ENCODE measurements at places on chromosomes 6 and 20.
A peak's percentile ranks its signal among the peaks of the same experiment; 100 is the strongest.

DNA sequence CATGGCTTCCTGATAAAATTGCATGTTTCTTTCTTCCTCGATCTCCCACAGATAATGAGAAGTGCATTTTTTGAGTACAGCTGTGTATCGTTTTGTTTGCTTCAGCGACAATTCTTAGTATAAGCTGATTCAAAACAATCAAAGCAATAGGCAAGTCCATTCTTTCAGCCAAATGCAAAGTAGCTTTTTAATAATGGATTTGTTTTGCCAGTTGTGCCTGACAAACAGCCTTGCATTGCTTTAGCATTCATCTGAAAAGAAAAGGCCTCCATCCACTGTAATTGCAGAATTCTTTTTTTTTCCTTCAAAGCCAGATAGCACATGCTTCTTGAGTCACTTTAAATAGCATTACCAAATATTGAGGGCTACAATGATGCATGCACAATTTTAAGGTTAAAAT, 32.0 kb downstream of the TTLL2 start:
- H3K36me3 ChIP-seq: no peaks in the 10 kb centered on the region
- no peak overlapping the region for H3K27ac ChIP-seq
- ATAC-seq: no peak
- peaks cover 8% of the 10 kb centered on the region for H3K27me3 ChIP-seq
- H3K4me3 ChIP-seq: no peak overlapping the region

GRCh38 chr6:137424251-137424650, 69.9 kb downstream of the OLIG3 start:
- ATAC-seq: no peak
- peaks cover 10% of the 10 kb centered on the region for H3K4me1 ChIP-seq
- H3K4me3 ChIP-seq: no peak overlapping the region
- no peak overlapping the region for H3K27ac ChIP-seq

GRCh38 chr6:156821707-156822106, 44.5 kb downstream of the ARID1B start:
- H3K27me3 ChIP-seq: no peaks in the 10 kb centered on the region
- ATAC-seq: peak; percentile 61
- peak overlapping the region; percentile 17 for H3K4me3 ChIP-seq
- peaks cover 51% of the 10 kb centered on the region for H3K4me1 ChIP-seq

DNA sequence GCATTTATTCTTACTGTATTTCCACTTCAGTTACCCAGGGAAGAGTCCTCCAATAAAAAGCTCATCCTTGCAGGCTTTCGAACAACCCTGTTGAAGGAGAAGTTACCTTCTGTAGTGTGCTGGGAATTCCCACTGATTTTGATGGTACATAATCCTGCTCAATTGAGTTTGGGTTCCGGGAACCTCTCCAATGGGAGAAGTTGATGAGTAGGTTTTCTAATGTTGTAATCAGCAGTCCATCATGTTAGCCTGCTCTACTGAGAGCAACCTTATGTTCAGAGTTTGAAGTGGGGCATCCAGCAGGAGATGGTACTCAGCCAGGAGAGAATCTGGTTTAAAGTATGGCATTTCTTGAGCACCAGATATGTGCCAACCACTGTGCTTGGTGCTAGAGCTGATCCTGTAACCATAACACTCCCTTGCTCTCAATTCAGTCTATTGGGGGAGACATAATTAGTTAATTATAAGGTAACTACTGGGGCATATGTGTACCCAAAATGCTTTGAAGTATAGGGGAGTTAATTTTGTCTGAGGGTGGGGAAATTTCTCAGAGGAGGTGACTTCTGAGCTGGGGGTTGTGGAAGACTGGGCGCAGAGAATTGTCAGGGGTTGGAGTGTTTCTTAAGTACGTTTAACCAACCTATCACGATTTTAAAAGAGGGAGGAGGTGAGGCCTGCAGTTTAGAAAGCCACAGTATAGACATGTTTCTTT, 2.1 kb downstream of the TOP1 start:
- H3K27ac ChIP-seq: peak overlapping the region; percentile 99
- H3K4me1 ChIP-seq: peaks cover 47% of the 10 kb centered on the region
- H3K27me3 ChIP-seq: no peaks in the 10 kb centered on the region

DNA sequence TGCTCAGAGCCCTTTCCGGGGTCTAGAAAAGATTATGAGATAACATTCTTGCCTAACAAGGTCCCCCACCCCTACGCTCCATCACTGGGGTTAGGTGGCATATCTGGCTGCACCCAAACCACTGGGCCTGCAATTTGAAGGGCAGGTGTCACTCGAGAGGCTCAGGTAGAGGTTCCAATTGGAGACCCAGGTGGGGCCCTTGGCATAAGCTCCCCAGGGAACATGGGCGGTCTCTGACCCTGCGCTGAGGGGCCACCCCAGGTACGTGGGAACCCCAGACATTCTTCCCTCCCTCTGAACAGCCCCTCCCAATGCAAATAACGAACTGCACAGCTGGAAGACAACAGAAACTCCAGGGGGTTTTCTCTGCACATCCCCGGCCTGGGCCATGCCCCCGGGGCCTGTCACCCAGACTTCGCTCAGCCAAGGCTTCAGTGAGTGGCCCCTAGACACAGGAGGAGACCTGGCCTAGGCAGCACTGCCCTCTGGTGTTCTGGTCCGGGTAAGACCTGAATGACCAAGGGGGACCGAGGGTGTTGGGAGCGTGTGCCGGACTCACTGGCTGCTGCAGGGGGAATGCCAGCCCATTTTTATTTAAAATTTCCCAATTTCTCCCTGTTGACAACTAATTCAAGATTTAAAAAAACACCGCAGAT, 47.5 kb downstream of the DSTN start:
- H3K4me3 ChIP-seq: no peak overlapping the region
- peak; percentile 65 for ATAC-seq
- H3K36me3 ChIP-seq: peaks cover 18% of the 10 kb centered on the region
- peaks cover 4% of the 10 kb centered on the region for H3K4me1 ChIP-seq
- no peak overlapping the region for H3K27ac ChIP-seq

GRCh38 chr20:1935696-1936366, 40.6 kb downstream of the SIRPA start:
- no peaks in the 10 kb centered on the region for H3K36me3 ChIP-seq
- ATAC-seq: no peak
- no peak overlapping the region for H3K4me3 ChIP-seq
- peaks cover 32% of the 10 kb centered on the region for H3K27me3 ChIP-seq

DNA sequence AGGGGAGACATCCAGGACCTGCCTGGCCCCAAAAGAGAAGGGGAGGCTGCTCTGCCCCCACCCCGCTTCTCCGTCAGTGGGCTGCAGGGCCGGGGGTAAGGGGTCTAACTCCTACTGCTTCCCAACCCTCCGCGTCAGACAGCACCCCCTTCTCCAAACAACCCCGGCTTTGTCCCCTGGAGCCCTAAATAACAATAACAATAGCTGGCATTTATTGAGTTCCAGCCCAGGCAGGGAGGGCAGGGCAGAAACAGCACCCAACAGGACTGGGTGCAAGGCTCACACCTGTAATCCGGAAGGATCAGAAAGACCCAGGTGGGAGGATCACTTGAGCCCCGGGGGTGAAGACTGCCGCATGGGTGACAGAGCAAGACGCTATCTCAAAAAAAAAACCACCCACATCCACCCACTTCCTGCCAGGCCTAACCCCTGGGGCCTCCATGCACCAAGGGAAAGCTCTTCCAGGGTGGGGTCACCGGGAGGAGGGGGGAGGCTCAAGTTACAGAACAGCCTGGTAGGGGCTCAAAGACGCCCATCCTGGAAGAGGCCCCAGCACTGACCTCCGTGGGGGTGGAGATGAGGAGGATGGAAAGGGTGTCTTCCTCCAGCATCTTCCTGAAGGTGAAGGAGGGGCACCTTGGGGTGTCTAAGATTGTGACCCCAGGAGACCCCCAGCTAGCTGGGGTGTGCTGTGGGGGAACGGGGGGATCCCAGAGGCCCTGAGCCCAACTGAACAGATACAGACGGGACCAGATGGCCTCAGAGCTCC, 1.3 kb upstream of the FNDC11 start:
- peak overlapping the region; percentile 56 for H3K4me3 ChIP-seq
- peaks cover 7% of the 10 kb centered on the region for H3K4me1 ChIP-seq
- H3K36me3 ChIP-seq: no peaks in the 10 kb centered on the region

- peaks cover 97% of the 10 kb centered on the region for H3K36me3 ChIP-seq
- H3K4me1 ChIP-seq: no peaks in the 10 kb centered on the region
- H3K27ac ChIP-seq: no peak overlapping the region
- H3K27me3 ChIP-seq: no peaks in the 10 kb centered on the region
Observed at GRCh38 chr20:37235065-37235464, 26.5 kb downstream of the GHRH start.

DNA sequence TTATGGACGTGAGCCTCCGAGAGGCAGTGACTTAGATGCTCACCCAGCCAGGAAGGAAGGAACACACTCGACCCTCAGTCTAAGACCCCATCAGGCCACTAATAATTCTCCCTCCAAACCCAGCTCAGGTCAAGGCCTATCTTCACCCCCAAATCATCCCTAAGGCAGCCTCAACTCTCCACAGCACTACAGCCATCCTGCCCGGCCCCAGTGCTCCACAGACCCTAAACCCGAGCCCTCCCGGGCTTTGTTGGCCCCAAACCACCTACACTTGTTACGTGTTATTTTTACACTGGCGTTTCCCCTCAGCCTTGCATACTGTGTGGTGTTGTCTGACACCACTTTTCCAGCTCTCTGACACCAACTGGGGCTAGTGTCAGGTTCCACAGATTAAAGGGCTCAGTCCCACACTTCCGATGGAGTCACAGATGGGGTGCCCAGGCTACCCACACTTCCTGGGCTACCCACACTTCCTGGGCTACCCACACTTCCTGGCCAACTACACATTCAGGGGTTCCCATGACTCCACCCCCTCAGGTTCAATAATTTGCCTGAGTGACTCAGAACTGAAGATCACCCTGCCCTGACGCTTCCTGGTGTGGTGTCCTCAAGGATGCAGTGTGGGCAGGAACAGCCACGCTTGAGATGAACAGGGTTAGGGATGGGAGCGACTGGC, 25.3 kb downstream of the RBCK1 start:
- H3K4me1 ChIP-seq: peaks cover 19% of the 10 kb centered on the region
- no peaks in the 10 kb centered on the region for H3K27me3 ChIP-seq
- peaks cover 90% of the 10 kb centered on the region for H3K36me3 ChIP-seq
- peak overlapping the region; percentile 91 for H3K27ac ChIP-seq

DNA sequence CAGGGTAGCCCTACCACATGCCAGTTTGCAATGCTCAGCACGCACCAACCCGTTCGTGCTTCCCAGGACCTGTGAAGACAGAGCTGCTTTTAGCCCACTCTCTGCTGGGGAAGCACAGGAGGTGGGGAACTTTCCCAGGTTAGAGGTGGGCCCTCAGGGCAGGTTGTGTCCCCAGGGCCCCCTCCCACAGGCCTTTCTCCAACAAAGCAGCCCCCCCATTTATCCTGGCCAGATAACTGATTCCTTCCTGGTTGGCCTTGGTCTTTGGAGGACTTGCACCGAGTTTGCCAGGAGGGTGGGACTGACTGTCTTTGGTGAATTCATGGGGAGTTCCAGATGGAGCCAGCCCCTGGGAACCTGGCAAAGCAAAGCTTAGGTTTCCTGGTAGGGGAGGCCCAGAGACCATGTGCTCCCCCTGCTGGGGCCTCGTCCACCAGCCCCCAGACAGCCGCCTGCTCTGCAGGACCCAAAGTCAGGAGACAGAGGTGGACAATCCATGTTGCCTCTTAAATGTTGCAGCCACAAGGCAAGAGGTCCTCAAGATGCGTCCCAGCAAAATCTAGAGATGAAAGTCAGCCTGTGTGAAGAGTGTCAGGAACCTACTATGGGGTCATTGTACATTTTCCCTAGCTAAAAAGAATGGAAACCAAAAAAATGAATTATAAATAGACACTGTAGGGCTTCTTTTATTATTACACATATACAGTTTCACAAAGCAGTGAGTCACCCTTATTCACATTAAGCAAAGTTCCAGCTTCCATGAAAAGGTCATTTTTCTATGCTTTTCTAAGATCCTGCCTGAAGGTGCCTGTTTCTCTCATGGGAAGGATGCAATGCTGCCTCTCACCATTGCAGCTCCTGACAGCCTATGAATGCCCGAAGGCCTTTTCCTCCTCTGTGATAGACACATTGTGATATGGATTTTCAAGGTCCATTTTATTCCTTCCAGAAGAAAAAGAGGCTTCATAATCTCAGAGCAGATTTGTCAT, 497.8 kb downstream of the PREX1 start:
- no peak overlapping the region for H3K4me3 ChIP-seq
- H3K27ac ChIP-seq: no peak overlapping the region
- ATAC-seq: no peak
- no peaks in the 10 kb centered on the region for H3K36me3 ChIP-seq
- peaks cover 30% of the 10 kb centered on the region for H3K27me3 ChIP-seq
- no peaks in the 10 kb centered on the region for H3K4me1 ChIP-seq

Data from activated T-helper 17 cell treated with anti-CD3 and anti-CD28 coated beads, Interleukin-2, amount 50 U/mL, for 72 hours (primary cell).